ENCODE measurements at places on chromosomes 6 and 20. TPM values are rescaled to one million over a fixed set of nuclear protein-coding genes. Genes with fewer than 3 reads are reported as not detected.

GRCh38 chr20:59013031-59013951 lies 5.9 kb upstream of the TUBB1 start:
- no peak overlapping the region for H3K27ac ChIP-seq
- peaks cover 11% of the 10 kb centered on the region for H3K4me1 ChIP-seq
- H3K4me3 ChIP-seq: no peak overlapping the region
- no peak for DNase-seq

DNA sequence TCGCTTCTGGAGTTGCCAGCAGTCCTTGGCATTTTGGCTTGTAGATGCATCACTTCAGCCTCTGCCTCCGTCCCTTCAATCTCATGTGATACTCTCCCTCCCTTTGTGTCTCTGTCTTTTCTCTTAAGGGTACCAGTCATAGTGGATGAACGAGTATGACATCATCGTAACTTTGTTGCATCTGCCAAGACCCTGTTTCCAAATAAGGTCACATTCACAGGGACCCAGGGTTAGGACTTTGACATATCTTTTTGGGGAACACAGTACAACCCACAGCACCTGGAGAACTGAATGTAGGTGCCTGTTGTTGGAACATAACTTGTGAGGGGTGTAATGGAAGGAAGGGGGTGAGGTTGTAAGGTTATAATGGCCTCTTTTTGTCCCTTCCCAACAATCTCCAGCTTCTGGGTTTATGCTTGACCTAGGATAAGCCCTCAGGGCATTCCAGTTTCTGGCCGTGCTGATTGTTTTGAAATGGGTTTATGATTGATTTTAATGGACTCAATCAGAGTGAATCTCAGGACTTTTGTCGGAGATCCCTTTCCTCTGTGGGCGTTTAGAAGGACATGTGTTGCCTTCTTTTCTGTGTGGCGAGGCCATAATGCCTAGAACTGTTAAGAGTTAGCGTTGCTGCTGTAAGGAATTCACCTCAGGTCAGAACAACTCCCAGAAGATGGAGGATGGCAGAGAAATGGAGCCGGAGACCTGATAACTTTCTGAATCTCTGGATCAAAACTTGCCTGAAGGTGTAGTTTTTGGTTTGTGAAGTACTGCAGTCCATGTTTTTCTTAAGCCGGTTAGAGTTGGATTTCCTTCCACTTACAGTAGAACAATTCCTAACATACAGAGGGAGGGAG lies 9.2 kb downstream of the ATRN start:
- peaks cover 47% of the 10 kb centered on the region for H3K4me1 ChIP-seq
- no peak for DNase-seq
- H3K4me3 ChIP-seq: no peak overlapping the region
- H3K27me3 ChIP-seq: no peaks in the 10 kb centered on the region
- no peaks in the 10 kb centered on the region for H3K36me3 ChIP-seq

GRCh38 chr6:28922821-28923317 lies 916 bp downstream of the TRIM27 start:
- peak overlapping the region; percentile 90 for H3K4me3 ChIP-seq
- H3K4me1 ChIP-seq: peaks cover 35% of the 10 kb centered on the region
- H3K27ac ChIP-seq: peak overlapping the region; percentile 78
- H3K36me3 ChIP-seq: peaks cover 14% of the 10 kb centered on the region

- no peak for DNase-seq
- peaks cover 21% of the 10 kb centered on the region for H3K4me1 ChIP-seq
- H3K27ac ChIP-seq: no peak overlapping the region
- H3K4me3 ChIP-seq: no peak overlapping the region
- H3K27me3 ChIP-seq: no peaks in the 10 kb centered on the region
- H3K36me3 ChIP-seq: no peaks in the 10 kb centered on the region
Measured at GRCh38 chr20:33660035-33660684, 2.0 kb upstream of the C20orf144 start.

GRCh38 chr6:42007286-42008137 lies 42.8 kb upstream of the TAF8 start:
- no peaks in the 10 kb centered on the region for H3K27me3 ChIP-seq
- no peaks in the 10 kb centered on the region for H3K36me3 ChIP-seq
- no peaks in the 10 kb centered on the region for H3K4me1 ChIP-seq
- H3K27ac ChIP-seq: no peak overlapping the region

GRCh38 chr6:72642435-72642834 lies 20.6 kb downstream of the KCNQ5 start:
- H3K4me1 ChIP-seq: no peaks in the 10 kb centered on the region
- H3K4me3 ChIP-seq: no peak overlapping the region
- no peaks in the 10 kb centered on the region for H3K36me3 ChIP-seq
- no peak for DNase-seq
- H3K27me3 ChIP-seq: no peaks in the 10 kb centered on the region

DNA sequence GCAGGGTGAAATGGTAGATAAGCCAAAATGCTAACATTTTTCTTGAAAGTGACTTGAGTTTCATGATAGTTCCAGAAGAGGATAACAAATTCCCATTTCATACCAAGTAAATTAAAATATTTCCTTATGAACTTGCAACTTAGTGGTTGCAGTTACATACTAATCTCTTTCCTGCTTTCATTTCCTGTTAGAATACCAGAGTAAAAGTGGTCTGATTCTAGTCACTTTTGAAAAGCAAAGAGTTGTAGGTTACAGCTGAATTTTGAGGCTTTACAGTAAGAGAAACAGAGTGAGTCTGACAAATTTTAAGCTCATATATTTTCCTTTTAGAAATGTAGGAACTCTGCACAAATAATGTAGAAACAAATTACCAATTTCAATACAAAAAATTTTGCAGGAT lies 117.4 kb downstream of the ZFAND3 start:
- H3K27ac ChIP-seq: no peak overlapping the region
- no peaks in the 10 kb centered on the region for H3K27me3 ChIP-seq
- DNase-seq: no peak
- H3K4me3 ChIP-seq: no peak overlapping the region
- H3K36me3 ChIP-seq: no peaks in the 10 kb centered on the region
- H3K4me1 ChIP-seq: peaks cover 7% of the 10 kb centered on the region

DNA sequence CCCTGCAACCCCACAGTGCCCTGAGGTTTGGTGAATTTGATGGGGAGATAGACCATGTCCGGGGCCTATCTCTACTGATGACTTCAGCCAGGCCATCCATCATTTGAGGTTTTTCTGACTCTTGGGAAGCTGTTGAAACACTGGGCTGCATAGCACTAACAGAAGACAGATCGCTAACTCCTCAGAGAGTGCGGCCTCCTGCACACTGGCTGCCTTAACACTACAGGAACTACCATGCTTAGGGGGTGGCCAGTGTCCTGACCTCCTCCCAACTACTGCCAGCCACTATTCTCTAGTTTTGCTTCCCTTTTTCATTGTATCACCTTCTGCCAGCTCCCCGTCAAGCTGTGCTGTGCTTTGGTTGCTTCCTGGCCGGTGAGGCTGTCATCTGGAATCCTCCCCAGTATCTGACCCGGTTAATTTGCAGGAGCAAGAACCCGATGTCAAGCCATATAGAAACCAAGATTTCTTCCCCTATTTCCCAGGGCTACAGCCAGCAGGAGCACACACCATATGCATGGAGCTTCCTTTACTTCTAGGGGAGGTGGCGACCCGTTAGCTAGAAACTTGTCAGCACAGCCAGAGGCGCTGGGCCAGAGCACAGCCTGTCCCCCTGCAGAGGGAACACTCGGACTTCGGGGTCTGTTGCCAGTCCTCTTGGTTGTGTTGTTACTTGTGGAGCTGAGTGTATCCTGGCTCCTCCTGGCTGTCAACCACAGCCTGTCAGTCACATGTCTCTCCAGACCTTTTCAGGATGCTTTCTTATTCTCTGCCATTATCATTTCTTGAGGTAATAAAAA lies 57.3 kb upstream of the TRAF3IP2 start:
- no peaks in the 10 kb centered on the region for H3K36me3 ChIP-seq
- H3K27ac ChIP-seq: no peak overlapping the region
- H3K4me3 ChIP-seq: no peak overlapping the region
- peaks cover 7% of the 10 kb centered on the region for H3K4me1 ChIP-seq
- no peak for DNase-seq

DNA sequence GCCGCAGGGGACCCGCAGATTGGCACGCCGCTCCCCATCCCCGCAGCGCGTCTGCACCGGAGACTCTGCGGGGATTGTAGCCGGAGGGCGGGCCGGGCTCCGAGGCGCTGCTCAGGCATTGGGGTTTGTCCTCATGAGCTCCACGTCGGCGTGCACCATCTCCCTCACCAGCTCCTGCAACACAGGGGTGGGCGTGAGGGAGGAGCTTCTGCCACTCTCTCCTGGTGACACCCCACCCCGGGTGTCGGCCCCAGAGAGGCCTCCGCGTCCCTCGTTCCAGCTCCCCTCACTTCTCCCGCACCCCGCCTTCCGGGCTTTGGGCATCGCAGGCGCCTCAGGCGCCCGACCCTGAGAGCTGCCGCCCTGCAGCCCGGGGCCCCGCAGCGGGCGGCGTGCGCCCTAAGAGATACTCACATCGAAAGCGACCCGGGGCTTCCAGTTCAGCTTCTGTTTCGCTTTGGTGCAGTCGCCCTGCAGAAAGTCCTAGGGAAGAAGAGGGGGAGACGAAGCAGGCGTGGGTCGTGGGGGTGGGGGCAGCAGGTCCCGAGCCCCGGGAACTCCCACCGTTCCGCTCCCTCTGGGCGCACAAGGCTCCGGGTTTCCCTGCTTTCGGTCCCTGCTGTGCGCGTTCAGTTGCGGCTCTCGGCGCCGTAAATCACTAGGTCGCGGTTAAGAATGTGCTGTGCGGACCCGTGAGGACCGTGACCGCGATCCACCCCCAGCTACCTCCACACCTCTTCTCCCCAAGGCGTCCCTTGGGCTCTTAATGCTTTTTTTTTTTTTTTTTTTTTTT lies 14.5 kb downstream of the FOXC1 start:
- no peaks in the 10 kb centered on the region for H3K36me3 ChIP-seq
- H3K4me1 ChIP-seq: peaks cover 10% of the 10 kb centered on the region
- no peak overlapping the region for H3K4me3 ChIP-seq
- no peak overlapping the region for H3K27ac ChIP-seq
- DNase-seq: no peak

GRCh38 chr6:66897576-66897975 lies 1190.5 kb upstream of the EYS start:
- H3K4me3 ChIP-seq: no peak overlapping the region
- no peaks in the 10 kb centered on the region for H3K36me3 ChIP-seq
- no peak for DNase-seq
- H3K27ac ChIP-seq: no peak overlapping the region
- no peaks in the 10 kb centered on the region for H3K27me3 ChIP-seq

GRCh38 chr20:46849751-46850150 lies 44.9 kb upstream of the EYA2 start:
- H3K27me3 ChIP-seq: no peaks in the 10 kb centered on the region
- no peaks in the 10 kb centered on the region for H3K4me1 ChIP-seq
- H3K4me3 ChIP-seq: no peak overlapping the region
- no peak overlapping the region for H3K27ac ChIP-seq
- no peak for DNase-seq

- no peaks in the 10 kb centered on the region for H3K27me3 ChIP-seq
- H3K4me3 ChIP-seq: no peak overlapping the region
- no peaks in the 10 kb centered on the region for H3K36me3 ChIP-seq
- H3K4me1 ChIP-seq: no peaks in the 10 kb centered on the region
- DNase-seq: no peak
Measured at GRCh38 chr20:53312957-53313356, 280.7 kb downstream of the ZNF217 start.

GRCh38 chr20:59004763-59005522 lies 2.1 kb downstream of the CTSZ start:
- H3K36me3 ChIP-seq: peaks cover 6% of the 10 kb centered on the region
- no peak overlapping the region for H3K4me3 ChIP-seq
- DNase-seq: peak; percentile 67
- no peak overlapping the region for H3K27ac ChIP-seq

- no peak for DNase-seq
- H3K27me3 ChIP-seq: no peaks in the 10 kb centered on the region
- H3K4me3 ChIP-seq: no peak overlapping the region
- peaks cover 4% of the 10 kb centered on the region for H3K4me1 ChIP-seq
- H3K27ac ChIP-seq: no peak overlapping the region
Measured at GRCh38 chr6:70847106-70848084, 109.5 kb downstream of the B3GAT2 start.

GRCh38 chr20:50267866-50268219 lies 77.2 kb downstream of the CEBPB start:
- no peaks in the 10 kb centered on the region for H3K36me3 ChIP-seq
- peaks cover 18% of the 10 kb centered on the region for H3K4me1 ChIP-seq
- H3K4me3 ChIP-seq: no peak overlapping the region
- no peak for DNase-seq
- H3K27ac ChIP-seq: peak overlapping the region; percentile 78

GRCh38 chr6:2839195-2839981 lies 2.3 kb downstream of the SERPINB1 start:
- H3K4me1 ChIP-seq: peaks cover 65% of the 10 kb centered on the region
- H3K36me3 ChIP-seq: peaks cover 17% of the 10 kb centered on the region
- no peaks in the 10 kb centered on the region for H3K27me3 ChIP-seq
- DNase-seq: no peak

DNA sequence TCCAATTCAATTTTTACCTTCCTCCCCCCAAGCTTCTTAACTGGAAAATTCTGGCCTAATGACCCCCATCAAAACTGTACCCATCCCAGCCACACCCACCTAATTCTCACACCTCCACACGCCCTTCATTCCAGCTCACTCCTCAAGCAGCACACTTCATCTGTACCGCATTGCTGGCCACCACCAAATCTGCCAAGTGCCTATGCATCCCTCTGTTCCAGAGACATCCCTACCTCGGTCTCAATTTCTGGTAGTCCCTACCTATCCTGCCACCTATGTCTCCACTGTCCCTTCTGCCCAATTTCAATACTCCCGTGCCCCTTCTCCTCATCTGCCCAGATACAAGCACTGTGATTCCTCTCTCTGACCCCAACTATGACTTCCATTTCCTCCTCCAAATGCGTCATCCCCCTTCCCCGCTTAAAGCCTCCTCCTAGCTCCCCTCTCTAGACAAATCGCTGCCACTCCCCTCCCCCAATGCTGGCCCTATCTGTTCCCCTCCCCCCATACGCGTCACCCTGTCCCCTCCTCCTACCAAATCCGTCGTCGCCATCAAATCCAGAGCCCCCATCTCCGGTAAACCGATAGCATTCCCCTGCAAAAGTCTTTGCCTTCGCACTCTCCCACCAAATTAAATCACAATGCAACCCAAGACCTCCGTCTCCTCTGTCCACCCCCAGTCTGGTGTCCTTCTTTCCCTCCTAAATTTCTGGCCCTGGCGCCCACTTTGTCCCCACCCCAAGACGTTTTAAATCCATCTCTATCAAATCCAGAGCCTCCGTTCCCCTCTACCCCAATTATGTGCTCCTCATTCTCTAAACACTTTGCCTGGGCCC lies 1.2 kb downstream of the MTCH1 start:
- no peaks in the 10 kb centered on the region for H3K36me3 ChIP-seq
- peak; percentile 39 for DNase-seq
- H3K27ac ChIP-seq: no peak overlapping the region
- no peaks in the 10 kb centered on the region for H3K27me3 ChIP-seq
- peak overlapping the region; percentile 97 for H3K4me3 ChIP-seq

GRCh38 chr6:15392182-15392581 lies 146.3 kb downstream of the JARID2 start:
- H3K4me3 ChIP-seq: no peak overlapping the region
- no peaks in the 10 kb centered on the region for H3K27me3 ChIP-seq
- no peak for DNase-seq
- no peaks in the 10 kb centered on the region for H3K36me3 ChIP-seq

GRCh38 chr6:89386917-89387491 lies 25.1 kb downstream of the RRAGD start:
- H3K4me3 ChIP-seq: no peak overlapping the region
- no peak for DNase-seq
- H3K36me3 ChIP-seq: no peaks in the 10 kb centered on the region
- H3K27me3 ChIP-seq: no peaks in the 10 kb centered on the region
- no peaks in the 10 kb centered on the region for H3K4me1 ChIP-seq

SLC32A1 gene
- not detected for total RNA-seq

BANF2 gene
- total RNA-seq: not detected

BMP2 gene
- 14.8 TPM for total RNA-seq

SPTLC3 gene
- total RNA-seq: 5.3 TPM

LPA gene
- 0.52 TPM for total RNA-seq

HNF4A gene
- 28.5 TPM for total RNA-seq

CDH26 gene
- total RNA-seq: 0.33 TPM

ZNF451 gene
- total RNA-seq: 35.0 TPM

FRK gene
- total RNA-seq: 7.9 TPM
